HS-5 (cell line): ENCODE measurements at places on chromosomes 16 and 17.

DNA sequence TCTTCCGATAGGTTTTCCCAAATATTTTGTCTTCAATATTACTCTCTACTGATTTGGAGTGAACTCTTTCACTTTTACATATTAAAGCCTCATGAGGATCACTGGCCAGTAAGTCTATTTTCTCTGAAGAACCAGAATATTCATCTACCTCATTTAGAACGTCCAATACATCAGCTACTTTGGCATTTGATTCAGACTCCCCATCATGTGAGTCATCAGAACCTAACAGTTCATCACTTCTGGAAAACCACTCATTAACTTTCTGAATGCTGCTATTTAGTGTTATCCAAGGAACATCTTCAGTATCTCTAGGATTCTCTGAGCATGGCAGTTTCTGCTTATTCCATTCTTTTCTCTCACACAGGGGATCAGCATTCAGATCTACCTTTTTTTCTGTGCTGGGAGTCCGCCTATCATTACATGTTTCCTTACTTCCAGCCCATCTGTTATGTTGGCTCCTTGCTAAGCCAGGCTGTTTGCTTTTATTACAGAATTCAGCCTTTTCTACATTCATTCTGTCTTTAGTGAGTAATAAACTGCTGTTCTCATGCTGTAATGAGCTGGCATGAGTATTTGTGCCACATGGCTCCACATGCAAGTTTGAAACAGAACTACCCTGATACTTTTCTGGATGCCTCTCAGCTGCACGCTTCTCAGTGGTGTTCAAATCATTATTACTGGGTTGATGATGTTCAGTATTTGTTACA lies 30.9 kb downstream of the BRCA1 start:
- DNase-seq, result no peak

DNA sequence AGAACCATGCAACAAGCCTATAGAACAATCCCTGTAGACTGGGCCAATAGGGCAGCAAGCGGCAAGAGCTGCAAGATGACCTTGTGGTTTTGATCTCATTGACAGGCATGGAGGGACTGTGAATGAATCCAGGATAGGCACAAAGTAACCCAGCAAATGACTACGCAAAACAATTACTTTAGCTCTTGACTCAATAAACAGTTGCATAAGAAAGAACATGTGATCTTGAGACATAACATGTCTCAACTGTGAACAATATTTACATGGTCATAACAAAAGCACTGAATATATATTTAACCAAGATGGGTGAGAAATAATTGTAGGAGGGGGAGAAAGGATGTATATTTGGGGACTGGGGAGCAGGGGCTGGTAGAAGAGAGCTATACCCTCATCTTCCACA lies 313.7 kb upstream of the CDH5 start:
- no peak for DNase-seq

- DNase-seq, result no peak
Observed at GRCh38 chr17:60076811-60077210, 1.9 kb downstream of the HEATR6 start.

DNA sequence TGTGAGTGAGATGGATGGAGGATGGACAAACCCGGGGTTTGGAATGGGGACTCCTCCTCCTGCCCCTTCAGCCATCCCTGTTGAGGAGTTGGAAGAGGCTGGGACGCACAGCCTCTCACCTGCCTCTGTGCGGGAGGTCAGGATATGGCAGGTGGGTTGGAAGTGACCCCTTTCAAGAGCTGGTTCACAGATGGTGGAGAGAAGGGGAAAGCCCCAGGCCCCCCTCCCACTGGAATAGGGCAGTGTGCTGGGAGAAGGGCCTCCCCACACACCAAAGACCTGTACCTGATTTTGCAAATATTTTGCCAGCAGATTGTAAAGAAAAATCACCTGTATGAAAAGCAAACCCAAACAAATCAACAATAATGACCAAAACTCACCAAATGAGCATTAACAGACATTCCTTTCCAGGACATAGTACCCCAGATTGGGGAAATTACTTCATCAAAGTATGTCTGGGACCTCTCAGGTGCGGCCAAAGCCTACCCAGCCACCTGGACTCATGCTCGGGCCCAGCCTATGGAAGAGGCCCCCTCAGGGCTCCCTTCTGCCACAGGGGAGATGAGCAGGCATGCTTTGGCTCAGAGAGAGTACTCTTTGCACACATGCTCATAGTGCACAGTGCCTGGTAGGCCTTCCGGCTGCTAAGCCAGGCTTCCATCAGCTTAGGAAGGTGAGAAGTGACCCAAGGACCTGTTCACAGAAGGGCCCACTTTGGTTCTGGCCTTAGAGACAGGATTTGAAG lies 7.8 kb downstream of the SLC47A2 start:
- no peak for DNase-seq

- no peak for DNase-seq
Observed at GRCh38 chr16:2037647-2038381, 9.8 kb downstream of the NTHL1 start.

GRCh38 chr17:76056882-76057281 lies 15.4 kb downstream of the SRP68 start:
- DNase-seq, result no peak

- no peak for DNase-seq
Observed at GRCh38 chr17:72258711-72259110, 137.9 kb downstream of the SOX9 start.

GRCh38 chr16:67943256-67943618 lies 683 bp downstream of the LCAT start:
- no peak for DNase-seq

DNA sequence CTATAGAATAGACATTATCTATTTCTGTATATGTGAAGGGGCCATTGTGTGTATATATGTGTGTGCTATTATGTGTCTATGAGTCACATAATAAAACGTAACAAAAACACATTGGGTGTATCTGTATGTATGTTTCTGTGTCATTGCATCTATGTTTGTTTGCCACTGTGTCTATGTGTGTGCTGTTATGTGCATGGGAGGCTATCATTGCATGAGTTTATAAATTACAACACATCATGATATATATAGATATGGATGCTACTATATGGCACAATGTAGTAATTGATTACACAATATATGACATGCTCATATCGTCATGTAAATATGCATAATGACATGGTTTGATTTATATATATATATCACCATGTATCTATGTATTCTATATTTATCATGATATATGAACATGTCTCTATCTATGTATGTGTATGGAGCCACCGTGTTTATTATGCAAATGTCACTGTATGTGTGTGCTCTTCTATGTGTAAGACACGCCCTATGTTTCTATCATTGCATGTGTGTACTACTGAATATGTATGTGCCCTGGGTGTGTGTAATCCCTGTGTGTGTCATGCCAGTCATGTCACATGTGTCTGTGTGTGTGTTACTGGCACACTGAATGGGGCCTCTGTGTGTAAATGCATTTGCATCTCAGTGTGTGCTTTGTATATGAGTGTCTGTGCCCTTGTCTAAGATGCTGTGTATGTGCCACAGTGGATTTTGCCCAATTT lies 1.4 kb upstream of the TSPOAP1 start:
- no peak for DNase-seq

GRCh38 chr17:19812407-19812806 lies 55.3 kb downstream of the ULK2 start:
- DNase-seq, result no peak

- DNase-seq, result no peak
Observed at GRCh38 chr17:44878627-44879221, 20.5 kb downstream of the EFTUD2 start.

GRCh38 chr17:56919717-56920116 lies 5.9 kb upstream of the TRIM25 start:
- DNase-seq, result no peak

GRCh38 chr17:2124391-2124790 lies 69.5 kb downstream of the HIC1 start:
- no peak for DNase-seq

DNA sequence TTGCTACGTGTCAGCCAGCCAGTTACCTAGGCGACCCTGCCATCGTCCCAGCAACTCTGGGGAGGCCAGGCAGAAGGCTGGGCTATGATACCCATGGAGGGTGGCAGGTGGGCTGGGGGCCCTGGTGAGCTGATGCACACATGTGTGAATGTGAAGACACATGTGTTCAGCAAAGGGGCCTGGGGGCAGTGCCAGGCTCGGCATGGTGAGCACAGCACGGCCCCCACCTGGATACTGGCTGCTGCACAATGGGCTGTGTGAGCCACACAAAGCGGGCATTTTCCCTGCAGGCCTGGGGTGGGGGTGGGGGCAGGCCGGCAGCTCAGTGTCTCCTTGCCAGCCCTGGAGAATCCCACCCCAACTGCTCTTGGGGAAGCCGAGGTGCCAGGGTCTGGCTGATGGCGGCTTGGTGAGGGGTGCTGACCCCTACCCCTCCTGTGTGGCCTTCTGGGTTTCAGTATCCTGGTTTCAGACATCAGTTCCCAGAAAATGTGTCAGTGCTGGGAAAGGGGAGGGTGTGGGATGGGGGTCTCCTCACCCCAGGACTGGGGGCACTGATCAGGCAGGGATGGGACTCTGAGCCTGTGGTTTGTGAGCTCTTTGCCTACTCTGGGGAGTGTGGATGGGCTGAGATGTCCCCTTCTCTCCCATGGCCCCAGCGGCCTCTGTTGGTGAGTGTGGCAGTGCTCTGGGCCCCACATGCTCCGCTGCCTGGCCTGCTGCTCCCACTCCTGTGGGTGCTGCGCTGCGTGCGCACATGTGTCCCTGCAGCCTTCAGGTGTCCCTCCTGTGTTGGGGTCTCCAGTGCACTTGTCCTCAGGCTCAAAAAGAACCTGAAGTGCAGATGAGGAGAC lies 5.1 kb downstream of the LLGL1 start:
- DNase-seq, result no peak

GRCh38 chr16:51328733-51329132 lies 177.7 kb upstream of the SALL1 start:
- DNase-seq, result no peak

DNA sequence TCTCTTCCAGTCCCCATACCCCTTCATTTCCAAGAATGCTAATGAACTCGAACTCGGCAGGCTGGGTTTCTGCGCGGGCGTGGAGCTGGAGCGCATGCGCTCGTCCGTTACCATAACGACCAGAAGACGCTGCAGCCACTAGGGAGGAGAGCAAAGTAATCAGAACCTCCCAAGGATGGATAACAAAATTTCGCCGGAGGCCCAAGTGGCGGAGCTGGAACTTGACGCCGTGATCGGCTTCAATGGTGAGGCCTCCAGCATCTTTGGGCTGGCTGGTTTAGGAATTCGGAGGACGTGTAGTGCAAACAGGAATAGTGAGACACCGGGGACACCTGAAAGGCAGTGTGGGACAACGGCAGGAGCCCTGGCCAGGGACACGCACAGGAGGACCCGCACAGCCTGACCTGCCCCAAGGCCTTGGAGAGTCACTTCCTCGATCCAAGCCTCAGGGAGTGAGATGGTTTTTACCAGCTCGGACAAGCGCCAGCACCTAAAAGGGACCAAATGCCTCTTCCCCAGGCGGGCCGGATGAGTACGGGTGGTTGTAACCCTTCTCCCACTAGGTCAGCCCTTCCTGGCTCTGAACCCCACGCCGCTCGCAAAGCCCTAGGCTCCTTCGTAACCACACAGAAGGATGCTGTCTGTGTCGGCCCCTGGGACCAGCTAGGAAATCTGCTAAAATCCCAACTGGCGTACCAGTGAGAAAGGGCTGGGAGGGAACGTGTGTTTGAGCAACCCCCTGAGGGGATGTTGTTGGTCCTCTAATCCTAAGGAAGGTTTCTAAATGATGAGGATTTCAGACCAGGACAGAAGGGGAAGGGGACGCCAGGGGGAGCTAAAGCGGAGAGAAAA lies at the start of gene CFAP52:
Gene CFAP52 (plus strand): TSS at position 122 of the 852 bp plus-strand sequence. CDS start 54 bp downstream, at position 176.
- peak; percentile 47 for DNase-seq

DNA sequence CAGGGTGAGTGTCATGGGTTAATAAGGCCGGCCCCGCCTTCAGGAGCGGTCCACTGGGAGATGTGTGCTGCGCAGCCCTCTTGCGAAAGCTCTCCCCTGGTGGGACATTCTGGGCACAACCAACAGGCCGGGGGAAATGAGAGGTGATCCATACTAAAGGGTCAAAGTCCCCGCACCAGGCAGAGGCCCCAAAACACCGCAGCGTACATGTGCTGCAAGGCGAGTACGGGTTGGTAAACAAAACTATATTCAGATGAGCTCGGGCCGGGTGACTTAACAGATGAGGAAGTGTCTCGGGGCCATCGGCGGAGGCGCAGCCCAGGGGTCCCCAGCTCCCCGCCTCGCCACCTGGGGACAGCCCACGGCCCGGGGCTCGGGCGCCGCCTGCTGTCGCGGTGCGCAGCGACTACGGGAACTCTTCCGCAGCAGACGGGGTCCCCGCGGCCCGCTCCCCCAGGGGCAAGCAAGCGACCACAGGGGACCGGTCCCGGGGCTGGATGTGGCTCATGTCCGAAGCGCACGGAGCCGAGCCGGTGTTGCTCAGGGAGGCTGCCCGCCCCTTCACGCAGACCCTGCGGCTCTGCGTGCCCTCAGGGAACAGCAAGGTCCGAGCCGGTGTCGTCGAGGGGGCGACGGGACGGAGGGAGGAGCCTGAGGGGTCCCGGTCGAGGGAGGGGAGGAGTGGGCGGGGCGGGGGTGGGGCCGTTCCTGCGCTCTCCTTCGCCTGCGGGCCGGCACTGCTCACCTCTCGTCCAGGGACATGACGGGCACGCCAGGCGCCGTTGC lies at the start of gene RAB37:
Gene RAB37 (plus strand): TSS at position 744 of the 786 bp plus-strand sequence. CDS start 17 bp downstream, at position 761.
- DNase-seq, result no peak

- no peak for DNase-seq
Observed at GRCh38 chr17:80883831-80884735, 107.6 kb upstream of the CHMP6 start.

- no peak for DNase-seq
Observed at GRCh38 chr17:32227910-32228309, 37.7 kb upstream of the RHBDL3 start.

DNA sequence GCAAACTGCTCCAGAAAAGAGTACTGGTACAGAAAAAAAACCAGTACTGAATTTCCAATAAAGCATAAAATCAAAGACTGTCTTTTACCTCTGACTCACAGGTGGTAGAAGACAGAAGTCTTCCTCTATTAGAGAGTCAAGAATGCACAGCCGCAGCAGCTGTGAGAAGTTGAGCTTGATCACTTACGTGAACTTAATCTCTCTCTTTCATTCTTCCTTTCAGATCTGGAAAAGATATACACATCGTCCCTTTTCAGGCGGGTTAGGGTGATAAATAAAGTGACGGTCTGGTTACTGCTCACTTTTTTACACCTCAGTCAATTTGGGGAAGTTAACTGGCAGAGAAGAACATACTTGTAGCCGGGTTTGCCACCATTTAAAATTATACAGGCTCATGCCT lies 3.9 kb downstream of the IFT140 start:
- DNase-seq, result no peak

- DNase-seq, result no peak
Observed at GRCh38 chr17:83160443-83161297, 81.3 kb downstream of the METRNL start.

GRCh38 chr17:34082404-34082803 lies 172.7 kb upstream of the CCL2 start:
- DNase-seq, result no peak

- no peak for DNase-seq
Observed at GRCh38 chr16:66265556-66266141, 100.8 kb upstream of the CDH5 start.

- no peak for DNase-seq
Observed at GRCh38 chr17:75810216-75810615, 25.6 kb downstream of the UNK start.
